ENCODE measurements at places on chromosomes 16 and 17.

- DNase-seq, result no peak
Observed at GRCh38 chr17:34652021-34652555, 72.7 kb downstream of the TMEM132E start.

GRCh38 chr17:18191967-18192366 lies 8.3 kb downstream of the ALKBH5 start:
- DNase-seq, result no peak

- no peak for DNase-seq
Observed at GRCh38 chr16:57908409-57908987, 62.4 kb downstream of the CNGB1 start.

GRCh38 chr17:32697728-32698625 lies 178.9 kb downstream of the MYO1D start:
- peak; percentile 4 for DNase-seq
